Daoy (cell line): ENCODE measurements at places on chromosomes 1 and 21. TPM values are rescaled to one million over a fixed set of nuclear protein-coding genes. Genes with fewer than 3 reads are reported as not detected.

DNA sequence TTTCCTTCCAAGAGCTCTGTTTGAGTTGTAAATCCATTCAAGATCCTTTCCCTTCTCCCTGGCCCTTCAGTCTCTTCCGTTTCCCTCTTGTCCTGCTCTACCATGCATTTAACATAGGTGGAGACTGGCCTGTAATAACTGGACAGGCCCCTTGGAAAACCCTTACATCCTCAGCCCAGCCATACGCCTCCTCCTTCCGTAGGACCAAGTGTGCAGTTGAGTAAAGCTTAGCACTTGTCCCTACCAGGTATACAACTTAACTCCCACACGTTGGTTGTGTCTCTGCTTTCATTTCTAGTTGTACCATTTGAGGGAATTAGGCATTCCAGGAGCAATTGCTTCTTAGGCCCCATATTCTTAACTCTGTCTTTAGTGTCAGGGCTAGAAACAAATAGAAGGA, 6.4 kb downstream of the MAN1C1 start:
- DNase-seq = no peak

GRCh38 chr1:246753670-246754535, 29.7 kb downstream of the SCCPDH start:
- peak; percentile 53 for DNase-seq

ATP1A2 gene
- not detected in 2 replicates for total RNA-seq

DNA sequence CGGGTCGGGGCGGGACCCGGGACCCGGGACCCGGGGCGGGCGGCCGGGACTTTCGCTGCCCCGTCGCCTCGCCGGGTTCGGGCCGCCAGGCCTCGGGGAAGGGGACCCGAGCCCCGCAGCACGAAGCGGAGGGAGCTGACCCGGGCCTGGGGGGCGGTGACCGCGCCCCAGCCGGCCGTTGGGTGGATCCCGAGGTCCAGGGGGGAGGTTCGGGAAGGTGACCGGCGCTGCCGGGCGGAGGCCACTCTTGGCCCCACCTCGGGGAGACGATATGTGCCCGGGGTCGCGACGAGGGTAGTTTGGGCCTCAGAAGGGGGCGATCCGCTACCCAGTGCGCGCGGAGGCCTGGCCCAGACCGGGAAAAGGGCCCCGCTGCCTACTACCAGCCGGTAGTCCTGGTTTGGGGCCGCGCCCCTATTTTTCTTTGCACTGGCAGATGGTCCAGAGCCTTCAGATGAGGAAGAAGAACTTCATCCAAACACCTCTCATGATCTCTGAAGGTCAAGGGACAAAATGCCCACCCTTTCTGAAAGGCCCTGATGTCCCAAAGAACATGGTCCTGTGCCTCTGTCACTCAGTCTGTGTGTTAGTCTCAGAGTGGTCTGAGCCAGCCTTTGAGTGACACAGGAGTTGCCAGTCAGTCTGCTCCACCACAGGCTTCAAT, 766 bp downstream of the AGO4 start:
- peak; percentile 29 for DNase-seq
